ENCODE measurements at places on chromosomes 2 and 18. TPM values are rescaled to one million over a fixed set of nuclear protein-coding genes. Genes with fewer than 3 reads are reported as not detected.

TMEM200C gene
- under 0.01 TPM for total RNA-seq

GRCh38 chr2:70668911-70669310 is 99.1 kb downstream of the ADD2 start:
- no peak for DNase-seq

LBX2 gene
- total RNA-seq, result 0.39 TPM

DNA sequence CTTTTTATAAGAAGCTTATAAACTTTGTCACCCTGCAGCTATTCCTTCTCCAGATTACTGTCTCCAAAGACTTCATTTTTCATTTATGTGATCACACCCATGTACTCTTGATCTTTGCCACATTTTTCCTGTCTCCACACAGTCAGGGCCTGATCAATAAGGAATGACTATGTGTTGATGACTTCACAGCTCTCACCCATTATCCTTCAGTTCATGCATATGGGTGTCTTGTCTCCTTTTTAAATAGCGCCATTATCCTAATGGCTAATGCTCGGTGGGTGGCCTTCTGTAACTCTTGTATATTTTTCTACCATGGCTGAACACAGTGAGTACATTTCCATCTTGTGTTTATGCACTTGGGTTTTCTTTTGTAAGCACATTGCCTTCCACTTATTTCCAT is 335.7 kb upstream of the NRP2 start:
- DNase-seq, result no peak

DNA sequence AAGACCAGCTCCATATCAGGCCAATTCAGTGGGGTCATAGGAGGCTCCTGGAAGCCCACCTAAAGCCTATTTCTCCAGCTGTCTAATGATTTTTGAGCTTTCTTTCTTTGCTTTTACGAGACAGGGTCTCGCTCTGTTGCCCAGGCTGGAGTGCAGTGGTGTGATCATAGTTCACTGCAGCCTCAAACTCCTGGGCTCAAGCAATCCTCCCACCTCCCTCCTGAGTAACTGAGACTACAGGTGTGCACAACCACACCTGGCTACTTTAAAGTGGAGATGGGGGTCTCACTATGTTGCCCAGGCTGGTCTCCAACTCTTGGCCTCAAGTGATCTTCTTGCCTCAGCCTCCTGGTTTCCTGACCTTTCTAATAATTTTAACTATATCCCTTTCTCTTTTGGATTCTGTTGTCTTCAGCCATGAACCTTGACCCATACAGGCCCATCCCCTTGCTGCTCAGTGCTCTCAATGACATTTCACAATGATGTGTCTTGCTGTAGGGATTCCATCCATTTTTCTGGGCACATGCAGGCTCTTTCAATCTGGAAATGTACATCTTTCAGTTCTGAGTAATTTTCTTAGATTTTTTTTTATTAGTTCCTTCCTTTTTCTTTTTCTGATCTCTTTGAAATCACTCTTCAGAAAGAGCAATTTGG is 29.7 kb downstream of the GNLY start:
- no peak for DNase-seq

GRCh38 chr2:185128346-185128745 is 530.0 kb downstream of the ZNF804A start:
- no peak for DNase-seq

STARD6 gene
- 0.13 TPM for total RNA-seq

GRCh38 chr2:168456521-168457189 is 583 bp downstream of the CERS6 start:
- DNase-seq, result peak; percentile 51

ACVR1C gene
- under 0.01 TPM for total RNA-seq

KLHL14 gene
- total RNA-seq, result 0.39 TPM

DNA sequence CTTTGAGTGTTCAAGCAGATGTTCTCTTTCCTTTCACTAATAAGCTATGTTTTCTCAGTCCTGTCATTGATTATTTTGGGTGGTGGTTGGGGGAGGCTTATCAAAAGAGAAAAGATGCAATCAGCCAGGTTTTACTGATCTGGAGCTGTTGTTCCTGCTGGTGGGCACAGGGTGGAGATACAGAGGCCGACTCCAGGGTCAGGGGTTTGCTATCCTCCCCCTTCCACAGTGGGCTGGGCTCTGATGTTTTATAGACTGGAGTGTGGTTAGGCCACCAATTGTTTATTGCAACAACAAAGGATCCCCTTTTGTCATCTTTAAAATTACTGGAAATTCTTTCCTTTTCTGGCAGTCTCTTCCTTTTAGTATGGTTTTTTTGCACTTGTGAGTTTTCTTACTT is 120.5 kb downstream of the TANC1 start:
- DNase-seq, result no peak

GRCh38 chr2:75288760-75289159 is 89.4 kb upstream of the TACR1 start:
- no peak for DNase-seq

- no peak for DNase-seq
These were observed 40.1 kb downstream of the CRACDL start for GRCh38 chr2:98895901-98896300.

- no peak for DNase-seq
These were observed 1219.8 kb upstream of the ZEB2 start for GRCh38 chr2:145739681-145740080.

DNA sequence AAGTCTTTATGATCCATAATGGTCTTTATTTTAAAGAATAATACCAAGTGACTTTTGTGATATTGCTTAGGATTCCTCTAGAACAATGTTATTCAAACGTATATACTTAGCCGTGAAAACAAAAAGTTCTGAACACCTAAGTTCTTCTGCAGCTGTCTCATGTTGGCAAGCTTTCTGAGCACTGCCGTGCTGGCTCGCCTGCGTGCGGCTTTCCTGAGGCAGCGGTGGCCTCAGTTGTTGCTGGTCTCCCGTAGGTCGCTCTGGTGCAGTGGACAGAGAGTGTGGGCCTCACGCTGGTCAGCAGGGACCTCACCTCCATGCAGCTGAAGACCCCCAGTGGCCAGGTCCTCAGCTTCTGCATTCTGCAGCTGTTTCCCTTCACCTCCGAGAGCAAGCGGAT is 66.8 kb upstream of the NFATC1 start:
- no peak for DNase-seq

TMEM178A gene
- total RNA-seq, result 0.25 TPM

DNA sequence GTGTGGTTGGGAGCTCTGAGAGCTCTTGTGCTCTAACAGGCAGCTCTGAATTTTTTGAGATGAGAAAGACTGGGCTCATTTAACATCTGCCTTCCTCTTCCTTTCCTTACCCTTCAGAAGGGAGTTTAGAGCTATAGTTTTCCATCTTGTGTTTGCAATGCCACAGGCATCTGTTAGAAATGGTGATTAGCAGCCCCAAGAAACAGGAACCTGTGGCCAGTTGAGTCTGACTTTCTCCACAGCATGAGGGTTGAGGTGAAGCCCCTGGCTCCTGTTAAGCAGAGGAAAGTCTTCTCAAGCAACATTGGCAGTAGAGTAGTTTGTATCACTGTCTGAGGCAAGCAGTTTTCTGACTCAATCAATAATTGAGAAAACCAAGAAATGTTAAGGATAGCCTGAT is 577.4 kb downstream of the ZEB2 start:
- DNase-seq, result no peak

GRCh38 chr2:174597345-174598047 is at the start of gene WIPF1:
Gene WIPF1, minus strand, starts transcription at chr2:174597804. Its CDS starts 12,231 bp downstream, at chr2:174585573.
- DNase-seq, result peak; percentile 60

DNA sequence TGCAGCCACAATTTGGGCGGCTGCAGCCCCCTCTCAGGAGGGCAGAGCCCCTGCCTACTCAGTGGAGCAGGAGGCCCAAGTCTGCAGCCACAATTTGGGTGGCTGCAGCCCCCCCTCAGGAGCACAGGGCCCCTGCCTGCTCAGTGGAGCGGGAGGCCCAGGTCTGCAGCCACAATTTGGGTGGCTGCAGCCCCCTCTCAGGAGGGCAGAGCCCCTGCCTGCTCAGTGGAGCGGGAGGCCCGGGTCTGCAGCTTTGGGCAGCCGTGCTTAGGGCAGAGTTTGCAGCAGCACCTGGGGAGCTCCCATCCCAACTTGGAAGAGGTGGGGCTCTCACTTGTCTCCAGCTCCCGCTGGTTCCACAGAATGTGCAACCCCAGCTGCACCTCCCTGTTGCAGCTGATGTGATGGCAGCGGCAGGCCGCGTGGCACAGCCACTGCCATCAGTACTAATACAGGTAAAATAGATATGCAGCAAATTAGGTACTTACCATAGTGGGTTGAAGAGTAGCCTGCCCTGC is 99.4 kb downstream of the TWIST2 start:
- no peak for DNase-seq

GPATCH11 gene
- total RNA-seq, result 4.9 TPM

DNA sequence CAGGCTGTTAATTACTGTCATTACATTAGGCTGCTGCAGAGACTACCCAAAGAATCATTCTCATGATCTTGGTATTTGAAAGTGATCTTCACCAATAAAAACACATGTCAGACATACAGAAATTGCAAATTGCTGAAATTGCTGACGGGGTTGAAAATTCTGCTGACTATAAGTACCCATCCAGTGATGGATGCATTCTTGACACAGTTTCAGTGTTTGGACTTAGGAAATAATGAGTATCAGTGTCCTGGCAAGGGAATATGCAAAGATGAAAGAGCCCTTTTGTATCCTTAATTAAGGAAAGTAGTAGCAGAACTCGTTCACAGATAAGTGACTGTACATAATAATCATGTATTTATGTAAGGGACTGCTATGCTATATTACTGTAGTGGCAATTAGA is 221.1 kb upstream of the ATP5MC3 start:
- DNase-seq, result no peak

DNA sequence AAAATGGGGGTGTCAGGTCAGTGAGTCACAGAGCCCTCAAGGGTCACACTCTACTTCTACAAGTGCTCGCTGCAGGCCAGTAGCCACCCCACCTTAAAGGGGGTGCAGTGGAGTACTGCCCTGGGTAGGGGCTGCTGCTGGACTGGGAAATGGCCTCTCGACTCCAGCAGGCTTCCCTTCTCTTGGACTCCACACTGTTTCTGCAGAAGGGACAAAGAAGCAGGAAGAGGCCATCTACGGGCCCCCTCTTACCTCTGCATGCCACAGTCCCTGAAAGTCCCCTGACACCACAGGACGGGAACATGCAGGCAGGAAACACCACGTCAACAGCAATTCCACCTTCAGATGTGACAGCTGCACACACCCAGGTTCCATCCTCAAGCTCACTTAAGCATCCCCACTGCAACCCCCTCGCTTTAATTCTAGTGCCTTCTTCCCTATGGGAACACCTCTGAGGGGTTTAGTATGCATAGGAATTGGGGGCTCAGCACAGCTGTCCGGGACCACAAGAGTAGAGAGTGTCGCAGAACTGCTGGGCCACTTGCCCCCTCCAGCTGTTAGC is 22.3 kb downstream of the SNED1 start:
- no peak for DNase-seq

CHRNG gene
- not detected for total RNA-seq

DNA sequence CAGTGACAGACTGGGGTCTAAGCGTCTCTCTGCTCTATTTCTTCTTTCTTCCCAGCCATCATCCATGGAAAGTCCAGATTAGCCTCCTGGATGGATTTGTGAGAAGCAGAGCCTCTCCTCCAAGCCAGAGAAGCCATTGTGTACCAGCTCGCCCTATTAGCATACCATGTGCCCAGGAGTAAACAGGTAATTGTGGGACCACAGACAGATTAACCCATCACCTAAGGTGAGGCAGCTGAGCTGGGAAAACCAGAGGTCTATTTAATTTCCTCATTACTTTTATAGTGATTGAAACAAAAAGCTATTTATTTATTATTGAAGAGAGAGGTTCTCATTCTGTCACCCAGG is 54.7 kb upstream of the NT5C1B start:
- no peak for DNase-seq

DNA sequence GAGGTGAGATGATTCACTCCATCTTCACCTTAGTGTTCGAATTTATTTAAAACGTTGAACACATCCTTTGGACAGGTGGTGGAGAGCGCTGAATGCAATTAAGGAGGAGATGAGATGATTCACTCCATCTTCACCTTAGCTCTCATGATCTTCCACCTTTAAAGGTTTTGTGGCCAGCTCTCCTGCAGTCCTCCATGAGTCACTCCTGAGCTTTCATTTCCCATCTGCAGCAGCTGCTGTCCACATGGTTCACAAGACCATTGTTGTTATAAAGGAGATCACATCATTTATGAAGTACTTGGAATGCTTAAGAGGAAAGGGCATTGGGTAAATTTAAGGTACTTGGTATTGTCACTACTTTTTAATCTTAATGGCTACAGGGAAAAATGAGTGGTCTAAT is 298.5 kb downstream of the PAX3 start:
- DNase-seq, result no peak

DNA sequence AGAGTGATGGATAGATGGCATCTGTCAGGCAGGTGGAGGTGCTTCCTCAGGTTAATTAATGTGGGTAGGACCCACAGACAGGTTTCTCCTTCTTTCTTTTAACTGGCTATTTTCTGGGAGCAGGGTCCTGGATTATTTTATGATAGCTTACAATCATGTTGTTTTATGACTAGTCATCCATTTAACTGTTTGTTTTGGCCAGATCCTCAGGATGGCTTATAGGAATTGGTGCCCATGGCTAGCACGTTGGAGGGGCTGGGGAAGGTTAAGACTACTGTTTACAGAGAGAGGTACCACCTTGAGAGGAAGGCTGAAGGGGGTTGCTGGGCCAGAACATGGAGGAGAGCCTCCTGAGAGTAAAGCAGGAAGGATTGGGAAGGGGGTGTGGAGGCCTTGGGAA is 78.0 kb upstream of the MGAT5 start:
- no peak for DNase-seq

ANKRD29 gene
- total RNA-seq, result 2.0 TPM

- DNase-seq, result no peak
These were observed 58.1 kb upstream of the GPC1 start for GRCh38 chr2:240377366-240377765.

- DNase-seq, result no peak
These were observed 9.4 kb upstream of the NEURL3 start for GRCh38 chr2:96514521-96514920.

C2orf78 gene
- total RNA-seq, result not detected

LRRC30 gene
- not detected for total RNA-seq

GRCh38 chr18:9681217-9681616 is 26.9 kb upstream of the RAB31 start:
- DNase-seq, result no peak

- peak; percentile 25 for DNase-seq
These were observed 495.6 kb upstream of the ZEB2 start for GRCh38 chr2:145015561-145015960.

DNA sequence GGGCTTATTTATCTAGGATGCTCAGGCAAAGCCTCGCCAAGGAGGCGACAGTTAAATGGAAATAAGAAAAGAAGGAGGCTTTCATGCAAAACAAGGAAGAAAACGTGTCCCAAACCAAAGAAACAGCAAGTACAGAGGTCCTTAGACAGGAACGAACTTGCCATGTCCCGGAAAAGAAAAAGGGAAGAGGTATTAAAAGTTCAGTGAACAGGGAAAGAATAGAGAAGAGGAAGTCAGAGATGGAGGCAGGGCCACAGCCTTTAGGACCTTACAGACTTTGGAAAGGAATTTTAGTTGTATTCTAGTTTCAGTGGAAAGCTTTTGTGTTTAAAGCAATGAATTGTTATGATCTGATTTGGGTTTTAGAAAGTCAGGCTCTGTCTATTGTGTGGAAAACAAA is 22.1 kb downstream of the IKZF2 start:
- DNase-seq, result no peak

CCDC121 gene
- total RNA-seq, result 1.0 TPM

GRCh38 chr2:105888625-105889024 is 143.9 kb downstream of the NCK2 start:
- peak; percentile 8 for DNase-seq

- DNase-seq, result no peak
These were observed 957.1 kb upstream of the CHAC2 start for GRCh38 chr2:52810460-52810859.
